NCI-H510A (cell line): ENCODE measurements at places on chromosomes 11 and 22.

- no peak for DNase-seq
These were observed 2.5 kb downstream of the TSG101 start for GRCh38 chr11:18524248-18524647.

GRCh38 chr22:29914991-29915533 is 32.1 kb downstream of the MTMR3 start:
- no peak for DNase-seq

GRCh38 chr11:69008737-69009440 is 4.2 kb downstream of the MRGPRF start:
- no peak for DNase-seq

GRCh38 chr11:133828871-133829270 is 16.4 kb downstream of the SPATA19 start:
- DNase-seq, result no peak

- no peak for DNase-seq
These were observed 22.8 kb downstream of the SLC5A4 start for GRCh38 chr22:32232191-32232830.

DNA sequence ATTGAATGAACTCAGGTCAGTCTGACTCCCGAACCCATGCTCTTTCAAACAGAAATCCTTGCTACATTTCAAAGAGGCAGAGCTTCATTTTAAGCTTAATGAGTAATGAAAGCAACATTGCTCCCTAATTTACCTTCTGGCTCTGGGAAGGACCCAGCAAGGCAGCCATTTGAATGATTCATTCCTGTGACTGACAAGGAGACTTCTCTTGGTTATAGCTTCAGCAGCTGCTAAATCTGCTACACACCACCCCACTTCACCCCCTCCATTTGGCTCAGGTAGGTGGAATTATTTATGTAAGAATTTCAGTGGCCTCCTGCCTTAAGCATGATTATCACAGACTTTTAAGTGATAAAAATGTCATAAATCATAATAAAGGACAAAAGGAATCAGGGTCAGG is 117.7 kb downstream of the KCNC1 start:
- no peak for DNase-seq
